Activated CD8-positive, alpha-beta T cell treated with anti-CD3 and anti-CD28 coated beads, Interleukin-2, amount 10 ng/mL, durations not matched to agents 7 days and 5 days (primary cell): ENCODE measurements at places on chromosomes 11 and 22. TPM values are rescaled to one million over a fixed set of nuclear protein-coding genes. Genes with fewer than 3 reads are reported as not detected.

The CCDC81 gene
- total RNA-seq: 0.42 TPM

DNA sequence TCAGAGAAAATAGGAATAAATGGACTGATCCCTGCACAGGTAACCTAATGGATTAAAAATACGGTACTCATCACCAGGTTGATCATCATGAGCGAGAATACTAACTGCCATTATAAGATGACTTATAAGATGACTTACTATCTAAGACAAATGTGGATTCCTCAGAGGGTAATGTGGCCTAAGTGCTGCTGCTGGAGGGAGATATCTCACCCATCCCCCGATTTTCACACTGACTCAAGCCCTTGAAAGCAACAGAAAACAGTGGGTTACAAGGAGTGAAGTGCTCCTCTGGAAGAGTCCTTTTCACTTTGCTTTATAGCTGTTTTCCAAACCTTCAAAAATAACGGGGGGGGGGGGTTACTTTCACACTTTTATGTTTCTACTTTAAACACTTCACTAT, 920 bp downstream of the TMEM218 start:
- DNase-seq: no peak

GRCh38 chr11:91805293-91805692, 419.3 kb upstream of the FAT3 start:
- DNase-seq: no peak

- DNase-seq: no peak
These were observed 5.5 kb downstream of the OR56A1 start for GRCh38 chr11:6025056-6025455.

- DNase-seq: peak; percentile 65
These were observed 25.4 kb upstream of the SORL1 start for GRCh38 chr11:121426476-121427399.

The UCP2 gene
- total RNA-seq: 205 TPM

The SEC14L2 gene
- 9.7 TPM for total RNA-seq

- no peak for DNase-seq
These were observed 66.8 kb downstream of the LRP5 start for GRCh38 chr11:68379206-68379605.

GRCh38 chr11:10454878-10455631, at the start of gene AMPD3:
AMPD3 (plus strand) TSS chr11:10455264; CDS start chr11:10461520, 6,256 bp downstream.
- peak; percentile 18 for DNase-seq

DNA sequence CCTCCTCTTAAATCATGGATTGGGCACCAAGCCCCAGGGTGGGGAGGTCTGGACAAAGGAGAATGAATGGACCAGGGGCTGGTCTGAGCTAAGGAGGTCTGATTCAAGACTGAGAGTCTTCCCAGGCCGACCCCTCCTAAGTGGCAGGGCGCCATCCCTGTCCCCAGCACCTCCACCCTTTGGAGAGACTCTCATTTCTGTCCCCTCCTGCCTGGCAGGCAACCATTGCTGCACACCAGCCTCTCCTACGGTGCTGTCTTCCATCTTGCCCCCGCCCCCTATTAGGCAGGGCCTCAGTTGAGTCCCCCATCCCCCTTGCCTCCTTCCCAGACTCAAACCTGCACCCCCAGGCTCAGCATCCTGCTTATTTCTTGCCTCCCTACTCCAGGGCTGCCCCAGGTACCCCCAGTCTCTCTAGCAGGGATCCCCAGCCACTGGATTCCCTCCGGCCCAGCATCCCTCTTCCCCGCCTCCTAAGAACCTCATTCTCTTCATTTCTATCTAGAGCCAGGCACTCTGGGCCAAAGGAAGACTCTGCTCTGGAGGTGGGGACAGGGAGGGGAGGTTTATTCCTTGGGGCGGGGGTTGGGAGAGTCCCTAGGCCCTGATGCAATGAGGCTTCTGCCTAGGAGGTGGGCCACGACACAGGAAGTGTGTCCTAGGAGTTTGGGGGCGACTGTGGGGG, 1.7 kb upstream of the RCOR2 start:
- DNase-seq: no peak
